ENCODE measurements at places on chromosomes 1 and 21.

DNA sequence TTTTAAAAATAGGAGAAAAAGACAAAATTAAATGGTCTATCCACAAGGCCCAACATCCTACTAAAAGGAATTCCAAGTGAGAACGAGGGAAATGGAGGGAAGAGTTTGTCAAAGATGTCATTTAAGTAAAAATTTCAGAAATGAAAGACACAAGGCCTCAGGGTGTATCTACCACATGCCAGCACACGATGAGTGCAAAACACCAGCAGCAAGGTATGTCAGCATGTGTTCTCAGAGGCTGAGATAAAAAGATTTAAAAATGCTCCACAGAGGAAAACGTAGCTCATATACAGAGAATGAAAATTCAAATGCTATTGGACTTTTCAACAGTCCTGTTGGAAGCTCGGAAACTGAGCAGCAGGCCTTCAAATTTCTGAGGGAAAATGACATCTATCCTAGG, 42.0 kb downstream of the RHOU start:
- no peak for DNase-seq

DNA sequence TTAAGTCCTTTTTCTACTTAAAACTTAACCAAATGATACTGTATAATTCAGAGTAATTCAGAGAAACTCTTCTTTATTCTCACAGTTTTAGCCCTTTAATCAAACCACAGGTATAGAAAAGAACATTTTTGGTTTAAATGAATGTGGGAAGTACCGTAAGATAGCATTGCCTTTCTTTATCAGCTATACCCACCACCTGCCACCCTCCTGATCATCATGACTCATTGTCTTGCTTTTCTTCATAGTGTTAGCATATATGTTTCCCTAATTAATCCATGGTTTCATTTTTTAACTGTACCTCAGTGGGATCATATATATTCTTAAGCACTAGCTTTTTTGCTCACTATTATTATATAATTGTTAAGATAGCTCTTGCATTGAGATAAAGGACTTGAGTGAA, 27.5 kb upstream of the ANGPTL1 start:
- DNase-seq, result no peak

- no peak for DNase-seq
Measured at GRCh38 chr1:18230840-18231239, 123.2 kb downstream of the IGSF21 start.

DNA sequence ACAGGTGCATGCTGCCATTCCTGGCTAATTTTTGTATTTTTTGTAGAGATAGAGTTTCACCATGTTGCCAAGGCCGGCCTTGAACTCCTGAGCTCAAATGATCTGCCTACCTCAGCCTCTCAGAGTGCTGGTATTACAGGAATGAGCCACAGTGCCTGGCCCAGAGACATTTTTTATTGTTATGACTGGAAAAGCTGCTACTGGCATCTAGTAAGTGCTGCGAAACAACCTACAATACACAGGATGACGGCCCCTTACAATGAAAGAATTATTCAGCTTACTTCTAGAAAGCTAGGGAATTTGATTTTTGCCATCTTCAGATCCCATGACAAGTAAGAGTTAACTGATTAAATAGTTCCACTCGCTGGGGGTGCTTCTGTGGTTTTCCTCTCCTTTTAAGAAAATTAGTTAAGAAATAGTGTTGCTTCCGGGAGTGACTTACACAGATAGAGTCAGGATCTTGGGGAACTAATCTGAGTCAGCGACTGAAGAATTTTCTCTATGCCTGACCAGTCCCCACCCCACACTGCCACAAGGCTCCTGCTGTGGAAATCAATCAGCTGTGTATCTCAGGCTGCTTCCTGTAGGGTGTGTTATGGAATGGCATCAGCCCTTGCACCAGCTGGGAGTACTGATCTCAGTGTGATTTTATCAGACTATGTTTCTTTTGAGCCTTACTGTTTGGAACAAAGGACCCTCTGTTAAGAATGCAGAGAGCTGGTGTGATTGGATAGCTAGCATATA, 93.0 kb upstream of the BMP8A start:
- DNase-seq, result no peak

DNA sequence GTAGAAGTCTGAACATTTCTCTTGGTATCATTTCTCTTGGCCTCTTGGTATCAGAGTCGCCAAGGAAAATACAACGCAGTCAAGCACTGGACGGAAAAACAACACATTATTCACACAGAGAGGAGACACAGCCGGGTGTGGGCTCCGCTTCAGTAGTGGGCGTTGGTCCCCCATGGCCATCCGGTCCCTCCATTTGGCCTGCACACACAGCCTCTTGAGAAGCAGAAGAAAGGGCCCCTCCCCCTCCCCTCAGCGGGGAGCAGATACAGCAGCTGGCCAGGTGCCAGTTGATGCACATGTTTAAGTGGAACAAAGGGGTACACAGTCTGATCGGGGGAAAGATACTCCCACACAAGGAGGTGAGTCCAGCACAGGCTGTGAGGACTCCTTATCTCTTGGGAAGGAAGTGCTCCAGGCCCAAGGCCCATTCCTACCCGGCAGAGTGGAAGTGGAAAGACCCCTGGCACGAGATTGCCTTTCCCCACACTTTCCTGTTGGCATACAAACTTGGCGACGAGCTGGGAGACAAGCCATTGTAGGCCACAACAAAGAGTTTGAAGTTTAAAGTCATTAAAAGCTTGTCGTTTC, 311.3 kb downstream of the FAM72C start:
- DNase-seq, result no peak

DNA sequence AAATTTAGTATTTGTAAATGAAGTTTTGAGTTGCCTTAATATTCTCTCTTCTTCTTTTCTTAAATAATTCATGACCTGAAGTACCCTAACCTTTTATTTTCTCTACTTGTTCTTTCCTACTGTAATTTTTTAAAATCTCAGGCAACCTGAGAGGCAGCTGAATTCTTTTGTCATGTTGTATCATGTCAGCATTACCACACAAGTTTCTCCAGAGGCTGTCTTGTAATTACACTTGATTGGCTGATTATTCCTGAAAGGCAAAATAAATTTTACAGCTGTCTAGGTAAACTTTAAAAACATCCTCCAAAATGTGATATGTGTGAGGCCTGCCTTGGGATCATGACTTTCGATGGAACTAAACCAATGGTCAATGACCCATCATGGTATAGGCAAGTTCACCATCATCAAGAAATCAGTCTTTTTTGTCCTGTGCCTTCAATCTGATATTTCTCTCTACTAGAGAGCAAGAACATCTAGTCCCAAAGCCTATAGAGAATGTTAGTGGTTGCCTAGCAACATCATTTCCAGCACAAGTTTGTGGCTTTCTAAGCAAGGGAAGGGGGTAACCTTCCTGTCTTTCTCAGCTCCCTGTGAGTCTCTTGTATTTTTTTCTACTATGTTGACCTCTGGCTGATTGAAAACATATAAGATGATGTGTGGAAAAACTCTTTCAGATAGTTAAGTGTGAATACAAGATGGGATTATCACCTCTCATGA, 115.5 kb downstream of the GABPA start:
- no peak for DNase-seq

DNA sequence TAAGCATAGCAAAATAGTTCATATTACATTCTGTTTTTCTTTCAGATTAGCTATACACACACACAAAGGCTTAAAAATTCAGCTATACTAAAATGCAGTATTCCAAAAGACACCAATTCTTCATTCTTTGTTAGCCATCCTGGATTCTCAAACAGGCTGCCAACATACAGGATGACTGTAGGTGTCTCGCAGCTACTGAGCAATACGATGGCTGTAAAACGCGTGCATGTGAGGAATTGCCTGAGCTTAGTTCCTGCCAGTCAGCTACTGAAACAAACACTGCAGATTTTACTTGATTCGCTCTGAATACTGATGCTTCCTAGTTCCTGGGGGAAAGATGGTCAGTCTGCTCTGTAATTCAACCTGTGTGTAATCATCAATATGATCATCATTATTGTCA, 24.7 kb upstream of the HMGN1 start:
- DNase-seq, result no peak

GRCh38 chr21:45724345-45724961, 80.9 kb downstream of the PCBP3 start:
- DNase-seq, result no peak

GRCh38 chr1:17438318-17439249, 893 bp downstream of the RCC2 start:
- DNase-seq, result peak; percentile 37

DNA sequence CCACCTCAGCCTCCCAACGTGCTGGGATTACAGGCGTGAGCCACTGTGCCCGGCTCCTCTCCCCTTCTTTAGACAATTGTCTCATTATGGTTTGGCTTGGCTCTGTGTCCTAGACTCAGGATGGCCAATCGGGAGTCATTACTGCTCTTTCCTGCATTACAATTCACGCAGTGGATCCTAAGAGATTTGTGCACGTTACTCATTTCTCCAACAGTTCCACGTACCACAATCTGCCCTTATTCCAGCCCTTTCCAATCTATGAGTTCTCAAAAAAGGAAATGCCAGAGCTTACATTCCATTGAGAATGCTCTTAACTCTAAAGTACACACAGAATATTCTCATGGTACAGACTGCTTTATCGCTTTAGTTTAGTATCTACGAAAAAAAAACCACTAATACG, 357.0 kb downstream of the GPATCH2 start:
- no peak for DNase-seq

GRCh38 chr1:156384007-156384406, 15.0 kb downstream of the RHBG start:
- DNase-seq, result no peak

DNA sequence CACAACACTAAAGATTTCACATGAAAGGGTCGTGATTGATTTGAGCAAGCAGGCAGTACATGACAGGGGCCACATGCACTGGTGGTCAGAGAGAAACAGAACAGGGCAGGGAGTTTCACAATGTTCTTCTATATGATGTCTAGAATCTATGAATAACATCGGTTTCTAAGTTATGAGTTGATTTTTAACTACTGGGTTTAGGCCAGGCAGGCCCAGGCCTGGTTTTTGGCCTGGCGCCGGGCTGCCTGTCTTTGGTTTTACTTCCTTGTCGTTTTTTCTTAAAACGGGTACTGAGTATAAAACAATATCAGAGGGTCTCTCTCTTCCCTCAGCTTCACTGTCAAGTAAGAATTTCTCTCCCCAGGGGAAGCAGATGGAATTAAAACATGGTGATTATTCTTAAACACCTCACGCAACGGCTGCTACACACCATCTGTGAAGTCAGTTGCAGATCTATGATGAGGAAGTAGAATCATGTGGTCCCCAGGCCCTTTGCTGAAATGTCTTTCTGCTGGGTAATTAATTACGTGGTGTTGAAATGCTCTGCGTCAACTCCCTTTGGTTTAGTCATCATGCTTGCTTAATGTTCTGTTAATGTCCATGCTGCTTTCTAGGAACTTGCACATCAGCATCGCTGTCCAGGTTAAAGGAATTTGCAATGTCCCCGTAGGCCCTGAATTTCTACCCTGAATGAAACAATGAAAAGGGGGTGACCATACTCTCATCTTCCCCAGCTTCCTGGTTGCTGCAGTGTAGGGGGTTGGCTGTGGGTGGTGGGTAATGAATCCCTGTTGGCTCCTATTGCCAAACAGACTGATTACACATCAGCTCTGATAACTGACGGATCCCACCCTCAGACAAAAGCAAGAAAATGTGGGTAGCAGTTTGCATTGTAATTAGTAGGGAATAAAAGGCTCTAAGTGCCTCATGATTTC, 70.3 kb downstream of the SERINC2 start:
- DNase-seq, result no peak

DNA sequence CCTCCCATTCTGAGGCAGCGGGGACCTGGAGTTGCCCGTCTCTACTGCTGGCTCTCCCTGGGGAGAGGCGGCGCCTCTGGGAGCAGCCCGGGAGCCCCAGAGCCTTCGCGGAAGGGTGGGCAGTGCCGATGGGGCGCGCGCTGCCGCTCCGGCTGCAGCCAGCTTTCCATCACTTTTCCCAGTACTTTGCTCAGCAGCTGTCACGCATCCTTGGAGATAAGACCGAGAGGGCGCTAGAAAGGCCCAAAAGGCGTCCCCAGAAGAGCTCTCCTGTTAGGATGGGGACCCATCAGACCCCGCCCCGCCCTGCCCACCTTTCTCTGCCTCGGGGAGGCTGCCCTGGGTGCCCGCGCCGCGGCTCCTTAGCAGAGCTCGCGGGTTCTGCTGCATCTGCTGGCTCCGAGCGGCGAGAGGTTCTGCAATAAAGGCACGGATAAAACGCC, 534 bp downstream of the KCNH1 start:
- DNase-seq, result no peak

- DNase-seq, result no peak
Measured at GRCh38 chr21:35488946-35489345, 439.8 kb upstream of the RUNX1 start.

GRCh38 chr1:95497566-95497965, 263.6 kb downstream of the RWDD3 start:
- no peak for DNase-seq

DNA sequence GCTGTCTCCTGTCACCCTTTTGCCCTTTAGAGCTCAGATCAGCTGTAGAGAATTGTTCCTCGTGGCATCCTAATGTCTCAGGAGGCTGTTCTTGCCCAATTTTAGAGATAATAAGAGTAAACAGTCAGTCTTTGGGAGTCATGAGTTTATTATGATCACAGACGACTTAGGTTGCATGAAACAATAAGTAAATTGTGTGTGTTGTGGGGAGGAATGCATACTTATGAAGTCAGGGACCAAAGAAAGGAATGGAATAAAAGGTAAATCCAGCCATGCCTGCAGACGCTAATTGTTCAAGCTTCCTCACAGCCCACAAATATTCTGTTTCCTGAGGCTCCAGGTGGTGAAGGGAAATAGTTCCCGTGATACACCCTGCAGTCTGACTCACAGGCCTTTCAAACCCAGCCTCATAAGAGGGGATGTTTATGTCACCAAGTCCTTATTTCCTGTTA, 897 bp downstream of the EPHX4 start:
- DNase-seq, result no peak

DNA sequence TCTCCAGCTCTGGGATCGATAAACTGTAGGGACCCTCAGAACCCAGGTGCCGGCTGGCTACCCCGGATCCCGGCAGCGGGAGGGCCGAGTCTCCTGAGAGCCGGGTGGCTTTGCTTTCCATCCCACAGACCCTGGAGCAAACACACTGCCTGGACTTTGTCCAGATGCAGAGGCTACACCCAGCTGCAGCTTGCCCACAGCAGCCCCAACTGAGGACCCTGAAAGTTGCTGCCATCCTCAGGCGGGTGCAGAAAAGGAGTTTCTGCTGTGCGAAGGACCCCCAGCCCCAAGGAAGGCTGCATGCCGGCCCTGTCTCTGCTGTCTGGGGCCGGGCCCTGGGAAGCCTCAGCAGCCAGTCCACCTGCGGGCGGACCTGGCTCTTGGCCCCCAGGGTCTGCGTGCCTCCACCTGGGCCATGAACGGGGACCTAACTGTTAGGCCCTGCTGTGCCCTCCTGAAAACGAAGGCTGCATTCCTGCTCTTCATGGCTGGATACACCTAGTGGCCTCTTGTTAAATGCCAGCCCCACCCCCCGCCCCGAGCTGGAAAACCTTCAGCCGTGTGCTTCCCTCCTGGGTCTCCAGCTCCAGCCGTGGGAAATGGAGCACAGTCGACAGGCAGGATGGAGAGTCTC, 97.5 kb upstream of the ARHGEF16 start:
- DNase-seq, result no peak

GRCh38 chr1:185427264-185427663, 110.2 kb upstream of the IVNS1ABP start:
- no peak for DNase-seq
